ENCODE measurements at places on chromosomes 3 and 15.
A peak's percentile ranks its signal among the peaks of the same experiment; 100 is the strongest.

- no peak for DNase-seq
These were observed 140.9 kb downstream of the NLGN1 start for GRCh38 chr3:173538410-173538809.

DNA sequence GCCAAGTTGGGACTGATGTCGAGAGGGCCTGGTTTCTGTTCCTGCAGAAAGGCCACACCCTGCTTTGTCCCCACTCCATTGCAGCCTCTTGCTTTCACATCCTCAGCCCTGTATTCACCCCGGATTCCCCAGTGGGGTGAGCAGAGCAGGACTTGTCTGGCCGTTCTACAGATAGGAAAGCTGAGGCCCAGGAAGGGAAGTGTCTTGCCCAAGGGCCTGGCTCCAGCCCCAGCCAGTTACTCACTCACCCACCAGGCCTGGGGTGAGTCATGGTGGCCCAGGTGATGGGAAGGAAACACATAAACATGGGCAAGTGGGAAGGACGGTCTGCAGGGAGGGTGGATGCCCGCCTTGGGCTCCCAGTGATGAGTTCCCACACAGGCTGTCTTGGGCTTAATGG lies 6.1 kb upstream of the DUSP7 start:
- peak; percentile 95 for DNase-seq

GRCh38 chr3:177362626-177363025 lies 165.3 kb upstream of the TBL1XR1 start:
- DNase-seq, result no peak

DNA sequence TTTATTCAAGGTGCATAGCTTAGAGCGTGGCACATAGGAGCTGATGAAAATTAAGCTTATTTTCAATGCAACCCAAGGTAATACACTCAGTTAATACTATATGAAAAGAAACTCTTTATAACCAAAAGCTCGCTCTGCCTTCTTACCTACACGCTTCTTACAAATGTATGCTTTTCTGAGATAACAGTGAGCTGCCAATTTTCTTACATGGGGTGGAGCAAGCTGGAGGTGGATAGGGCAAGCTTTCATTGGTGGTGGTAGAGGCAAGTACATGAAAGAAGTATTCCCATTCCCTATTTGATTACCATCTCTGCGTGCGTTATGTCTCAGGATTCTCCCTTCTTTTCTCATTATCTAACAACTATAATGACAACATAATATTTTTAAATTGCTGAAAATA lies 8.9 kb downstream of the DZIP3 start:
- no peak for DNase-seq

DNA sequence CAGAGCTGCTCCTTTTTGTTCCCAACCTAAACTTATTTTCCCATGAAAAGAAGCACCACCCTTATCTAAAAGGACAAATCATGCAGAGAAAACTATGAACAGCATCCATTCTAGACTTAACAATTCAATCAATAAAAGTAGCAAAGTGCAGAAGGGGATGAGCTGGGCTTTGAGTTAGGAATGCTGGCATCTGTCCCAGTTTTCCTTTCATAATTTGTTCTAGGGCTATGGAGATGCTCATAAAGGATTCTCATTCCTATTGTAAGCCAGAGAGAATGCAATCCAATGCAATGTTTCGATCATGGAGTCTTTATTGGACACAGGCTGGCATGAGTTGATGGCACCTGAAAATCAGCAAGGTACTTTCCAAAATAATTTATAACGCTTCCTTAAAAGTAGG lies 330.6 kb downstream of the VPS13C start:
- no peak for DNase-seq

GRCh38 chr15:76337059-76337695 lies 604 bp downstream of the ISL2 start:
- DNase-seq, result no peak

DNA sequence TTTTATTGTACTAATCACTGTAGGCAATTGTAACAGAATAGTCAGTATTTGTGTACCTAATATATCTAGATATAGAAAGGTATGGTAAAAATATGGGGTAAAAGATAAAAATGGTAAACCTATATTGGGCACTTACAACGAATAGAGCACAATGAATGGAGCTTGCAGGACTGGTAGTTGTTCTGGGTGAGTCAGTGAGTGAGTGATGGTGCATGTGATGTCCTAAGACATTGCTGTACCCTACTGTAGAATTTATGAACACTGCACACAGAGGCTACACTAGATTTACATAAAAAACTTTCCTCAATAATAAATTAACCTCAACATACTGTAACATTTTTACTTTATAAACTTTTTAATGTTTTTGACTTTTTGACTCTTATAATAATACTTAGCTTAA lies 274.3 kb upstream of the PPP2R3A start:
- DNase-seq, result no peak

DNA sequence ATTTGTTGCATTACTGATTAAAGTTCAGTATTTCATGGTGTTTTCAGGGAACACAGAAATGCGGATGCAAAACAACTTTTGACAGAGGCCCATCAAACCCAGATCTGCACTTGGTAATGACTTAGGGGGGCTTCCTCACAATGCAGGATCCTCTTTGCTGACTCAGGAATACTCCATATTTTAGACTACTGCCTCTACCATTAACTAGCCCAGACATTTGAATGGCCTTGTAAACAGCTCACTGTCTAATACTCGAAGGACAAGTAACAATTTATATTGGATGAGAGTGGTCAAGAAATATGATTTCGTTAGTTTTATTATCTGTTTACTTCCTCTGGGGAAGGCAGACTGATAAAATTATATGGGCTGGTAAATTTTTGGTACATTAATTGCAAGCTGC lies 9.0 kb upstream of the KIF23 start:
- DNase-seq, result no peak

GRCh38 chr15:31014608-31014925 lies 23.1 kb upstream of the MTMR10 start:
- no peak for DNase-seq

DNA sequence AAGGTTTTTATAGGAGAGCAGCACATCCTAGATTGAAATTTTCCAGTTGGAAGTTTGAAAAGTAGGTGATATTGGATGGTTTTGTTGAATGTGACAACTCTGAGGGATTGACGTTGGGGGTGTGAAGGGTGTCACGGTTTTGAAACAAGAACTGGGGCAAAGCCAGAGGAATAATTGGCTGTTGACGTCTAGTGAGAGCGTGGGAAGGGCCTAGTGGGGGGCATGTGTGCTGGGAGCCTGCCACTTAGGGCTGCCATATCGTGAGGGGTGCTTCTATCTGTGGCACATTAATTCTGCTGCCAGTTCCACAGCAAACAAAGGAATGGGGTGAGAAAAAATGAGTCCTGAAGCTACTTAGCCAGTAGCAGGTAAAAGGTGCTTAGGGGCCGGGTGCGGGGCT lies 129.4 kb downstream of the LRIG1 start:
- no peak for DNase-seq

DNA sequence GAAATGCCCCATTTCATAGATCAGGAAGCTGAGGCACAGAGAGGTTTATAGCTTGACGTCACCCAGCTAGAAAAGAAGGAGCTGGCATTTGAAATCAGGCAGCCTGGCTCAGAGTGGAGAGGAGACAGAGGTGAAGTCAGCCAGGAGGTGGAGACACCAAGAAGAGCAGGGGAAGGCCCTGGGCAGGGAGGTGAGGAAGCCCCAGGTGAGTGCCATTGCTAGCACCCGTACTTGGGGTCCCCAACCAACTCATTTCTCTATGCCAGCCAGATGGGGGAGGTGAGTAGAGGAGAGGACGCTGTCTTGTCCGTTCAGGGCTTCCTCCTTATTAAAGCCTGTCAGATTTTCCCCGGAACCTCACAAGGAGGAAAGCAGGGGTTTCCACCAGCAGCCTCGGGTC lies 149.6 kb upstream of the TLE3 start:
- no peak for DNase-seq

GRCh38 chr3:89560568-89560967 lies 453.1 kb downstream of the EPHA3 start:
- peak; percentile 85 for DNase-seq

DNA sequence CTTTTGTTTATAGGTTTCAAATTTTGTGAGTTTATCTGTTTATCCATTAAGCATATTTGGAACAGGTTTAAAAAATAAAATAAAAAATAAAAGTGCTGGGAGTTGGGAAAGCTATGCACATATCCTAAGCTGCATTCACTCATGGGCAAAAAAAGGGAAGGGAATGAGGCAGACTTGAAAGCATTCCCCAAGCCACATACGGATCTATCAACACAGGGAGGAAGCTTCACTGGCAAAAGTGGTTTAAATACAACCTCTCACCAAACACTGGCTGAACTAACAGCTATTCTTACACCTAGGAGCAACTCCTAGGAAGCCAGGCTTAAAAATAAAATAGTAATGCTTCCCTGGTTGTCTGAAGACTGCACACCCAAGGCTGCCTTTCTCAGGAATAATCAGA lies 101.2 kb downstream of the PCCB start:
- DNase-seq, result no peak

DNA sequence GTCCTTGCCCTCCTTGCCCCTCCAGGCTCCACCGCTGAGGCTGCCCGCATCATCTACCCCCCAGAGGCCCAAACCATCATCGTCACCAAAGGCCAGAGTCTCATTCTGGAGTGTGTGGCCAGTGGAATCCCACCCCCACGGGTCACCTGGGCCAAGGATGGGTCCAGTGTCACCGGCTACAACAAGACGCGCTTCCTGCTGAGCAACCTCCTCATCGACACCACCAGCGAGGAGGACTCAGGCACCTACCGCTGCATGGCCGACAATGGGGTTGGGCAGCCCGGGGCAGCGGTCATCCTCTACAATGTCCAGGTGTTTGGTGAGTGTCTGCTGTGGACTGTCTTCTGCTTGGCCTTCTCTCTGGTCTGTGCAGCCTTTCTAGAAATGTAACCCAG lies 61.0 kb downstream of the BOC start:
- no peak for DNase-seq

- DNase-seq, result no peak
These were observed 61.5 kb upstream of the GRM7 start for GRCh38 chr3:6799264-6799915.

DNA sequence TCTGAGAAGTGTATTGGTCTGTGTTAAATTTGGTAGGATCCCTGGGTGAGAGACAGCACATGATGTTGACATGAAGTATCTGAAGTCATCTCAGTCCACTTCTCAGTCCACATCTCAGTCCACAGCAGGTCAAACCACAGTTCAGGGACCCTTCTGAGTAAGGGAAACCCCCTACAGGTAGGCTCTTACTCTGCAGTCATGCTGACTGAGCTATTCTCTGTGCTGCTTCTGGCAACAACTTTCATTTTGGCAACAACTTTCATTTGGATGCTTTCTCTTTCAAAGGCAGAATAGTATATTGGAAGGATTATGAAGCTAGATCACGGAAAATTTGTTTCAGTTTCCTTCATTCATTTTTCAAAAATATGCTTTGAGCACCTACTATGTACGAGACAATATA lies 178.2 kb upstream of the GOLIM4 start:
- no peak for DNase-seq

DNA sequence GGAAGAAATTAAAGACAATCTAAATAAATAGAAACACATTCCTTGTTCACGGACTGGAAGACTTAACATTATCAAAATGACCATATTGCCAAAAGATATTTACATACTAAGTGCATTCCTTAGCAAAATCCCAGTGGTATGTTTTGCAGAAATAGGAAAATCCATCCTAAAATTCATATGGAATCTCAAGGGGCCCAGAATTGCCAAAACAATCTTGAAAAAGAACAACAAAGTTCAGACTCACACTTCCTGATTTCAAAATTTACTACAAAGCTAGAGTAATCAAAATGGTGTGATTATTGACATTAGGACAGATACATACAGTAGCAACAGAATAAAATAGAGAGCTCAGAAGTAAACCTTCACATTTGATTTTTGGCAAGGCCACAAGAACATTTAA lies 515.5 kb downstream of the OCA2 start:
- no peak for DNase-seq

- DNase-seq, result no peak
These were observed 5.2 kb downstream of the HTR3C start for GRCh38 chr3:184058029-184058428.

DNA sequence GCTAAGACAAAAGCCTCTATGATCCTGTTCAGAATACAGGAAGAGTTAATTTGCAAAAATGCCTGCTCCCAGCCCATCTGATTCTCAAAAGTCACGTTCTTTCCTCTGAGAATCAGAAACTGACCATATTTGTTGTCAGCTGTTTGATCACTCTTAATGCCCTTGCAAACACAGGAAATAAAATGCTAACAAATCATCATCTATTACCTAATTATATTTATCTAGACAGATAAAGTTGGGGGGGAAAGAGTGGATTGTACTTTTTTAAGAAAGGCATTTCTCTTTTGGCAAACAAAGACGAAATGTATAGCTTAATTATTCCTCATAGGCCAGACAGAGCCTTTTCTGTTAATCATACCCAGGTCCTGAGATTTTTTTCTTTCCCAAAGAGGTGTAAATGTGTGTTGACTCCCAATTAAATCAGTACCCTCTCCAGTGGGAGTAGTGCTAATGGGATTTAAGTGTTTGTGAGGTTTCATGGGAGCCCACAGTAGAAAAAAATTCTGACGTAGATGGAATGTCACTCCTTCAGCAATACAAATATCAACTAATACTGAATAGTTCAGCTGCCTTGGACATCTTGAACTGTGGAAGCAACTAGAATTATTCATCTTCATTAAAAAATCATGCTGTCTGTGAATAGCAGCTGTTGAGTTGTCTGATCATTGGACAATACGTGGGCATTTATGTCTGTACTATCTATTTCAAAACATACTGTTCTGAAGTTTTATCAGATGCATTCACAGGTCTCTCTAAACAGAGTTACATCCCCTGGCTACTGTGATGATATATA lies 22.5 kb upstream of the BNIP2 start:
- no peak for DNase-seq

DNA sequence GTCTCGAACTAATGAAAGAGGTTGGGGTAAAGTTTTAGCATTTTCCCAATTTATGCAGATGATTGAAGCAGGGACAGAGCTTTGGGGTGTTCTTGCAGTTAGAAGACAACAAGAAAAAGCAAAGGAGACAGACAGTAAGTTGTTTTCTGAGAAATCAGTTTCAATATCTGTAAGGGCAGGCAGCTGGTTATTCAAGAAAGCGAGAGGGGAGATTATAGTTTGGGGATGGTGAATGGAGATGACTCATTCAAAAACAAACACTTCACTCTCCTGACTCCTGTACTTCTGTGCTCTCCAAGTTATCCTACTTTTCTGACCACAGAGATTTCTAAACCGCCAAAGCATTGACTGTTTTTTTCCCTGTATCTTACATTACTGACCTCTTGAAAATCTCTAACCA lies 352.0 kb downstream of the GAP43 start:
- no peak for DNase-seq

- no peak for DNase-seq
These were observed 25.0 kb upstream of the LOXL1 start for GRCh38 chr15:73901126-73901810.

- no peak for DNase-seq
These were observed 6.2 kb upstream of the IGSF10 start for GRCh38 chr3:151467069-151467468.

- DNase-seq, result no peak
These were observed 6.6 kb downstream of the PPCDC start for GRCh38 chr15:75030023-75030413.

GRCh38 chr3:13424141-13424844 lies 4.2 kb upstream of the NUP210 start:
- no peak for DNase-seq
